ENCODE measurements at places on chromosomes 3 and 15. TPM values are rescaled to one million over a fixed set of nuclear protein-coding genes. Genes with fewer than 3 reads are reported as not detected.

ABTB1 gene
- 10.6 TPM for total RNA-seq

HRH1 gene
- total RNA-seq, result 0.10 TPM

FRMD5 gene
- 0.37 TPM for total RNA-seq

EOMES gene
- 0.14 TPM for total RNA-seq

C3orf70 gene
- total RNA-seq, result not detected

SERPINI1 gene
- 0.76 TPM for total RNA-seq

KCNMB3 gene
- total RNA-seq, result 0.20 TPM

GOLGA8J gene
- total RNA-seq, result not detected

SLC30A4 gene
- total RNA-seq, result 1.2 TPM

CNTN6 gene
- total RNA-seq, result not detected

POPDC2 gene
- 1.5 TPM for total RNA-seq

ARRDC4 gene
- total RNA-seq, result 0.17 TPM

GRCh38 chr15:48175126-48175525 lies 3.0 kb downstream of the MYEF2 start:
- peak; percentile 3 for DNase-seq

DNA sequence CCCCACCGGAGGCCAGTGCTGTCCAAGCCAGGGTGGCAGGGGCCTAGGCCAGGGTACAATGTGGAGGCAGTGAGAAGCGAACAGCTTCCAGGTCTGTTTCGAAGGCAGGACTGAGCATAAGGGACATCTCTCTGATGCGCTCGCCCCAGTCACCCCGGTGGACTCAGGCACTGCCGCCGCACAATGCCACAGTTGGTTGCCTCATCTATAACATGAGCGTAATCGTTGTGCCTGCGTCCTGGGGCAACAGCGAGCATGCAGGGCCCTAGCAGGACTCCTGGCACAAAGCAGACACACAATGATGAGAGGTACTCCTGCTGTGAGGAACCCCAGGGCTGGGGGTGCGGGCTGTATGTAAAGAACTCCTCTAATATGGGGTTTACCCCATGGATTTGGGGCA lies 14.1 kb downstream of the HRH1 start:
- DNase-seq, result no peak

DNA sequence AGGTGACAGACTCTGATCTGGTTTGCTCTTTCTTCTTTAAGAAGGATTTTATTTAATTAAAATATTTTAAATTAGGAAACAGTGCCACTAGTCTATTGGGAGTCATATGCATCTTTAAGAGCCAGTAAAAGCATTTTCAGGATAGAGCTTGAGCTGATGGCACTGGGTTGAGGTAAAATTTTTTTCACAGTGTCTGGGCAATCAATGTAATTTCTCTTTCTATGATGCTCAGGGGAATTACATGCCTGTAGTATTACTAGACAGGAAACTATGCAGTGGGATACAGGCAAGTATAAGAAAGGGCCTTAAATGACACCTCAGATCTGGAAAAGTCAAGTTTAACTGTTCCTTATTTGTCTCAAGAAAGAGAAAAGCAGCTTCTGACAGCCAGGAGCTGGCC lies 76.4 kb downstream of the GAP43 start:
- no peak for DNase-seq

- DNase-seq, result no peak
Observed at GRCh38 chr3:178561239-178561638, 25.0 kb downstream of the KCNMB2 start.

DNA sequence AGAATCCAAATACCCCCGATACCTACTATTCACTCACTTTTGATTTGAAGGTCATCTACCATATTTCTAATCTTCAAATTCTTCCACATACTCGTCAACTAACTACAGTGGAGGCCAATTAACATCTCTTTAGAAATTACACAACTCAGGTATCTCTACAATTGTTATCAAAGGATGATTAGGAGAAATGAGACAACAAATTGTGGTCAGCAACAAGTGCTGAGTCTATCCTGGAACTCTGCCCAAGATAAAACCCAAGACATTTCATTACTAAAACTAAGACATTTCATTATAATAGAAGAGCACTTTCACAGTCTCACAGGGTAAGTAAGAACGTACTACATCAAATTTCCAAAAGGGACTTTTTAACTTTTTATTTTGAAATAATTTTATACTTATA lies 100.0 kb downstream of the TBC1D5 start:
- no peak for DNase-seq

- DNase-seq, result no peak
Observed at GRCh38 chr3:164940745-164941144, 137.6 kb downstream of the SI start.

GRCh38 chr3:46599590-46599989 lies 12.7 kb upstream of the FAM240A start:
- DNase-seq, result no peak

GRCh38 chr15:82306791-82307713 lies 42.2 kb downstream of the GOLGA6L10 start:
- DNase-seq, result no peak

- DNase-seq, result no peak
Observed at GRCh38 chr3:178915365-178915764, 156.2 kb downstream of the ZMAT3 start.

- no peak for DNase-seq
Observed at GRCh38 chr15:38503496-38503895, 49.6 kb downstream of the FAM98B start.

DNA sequence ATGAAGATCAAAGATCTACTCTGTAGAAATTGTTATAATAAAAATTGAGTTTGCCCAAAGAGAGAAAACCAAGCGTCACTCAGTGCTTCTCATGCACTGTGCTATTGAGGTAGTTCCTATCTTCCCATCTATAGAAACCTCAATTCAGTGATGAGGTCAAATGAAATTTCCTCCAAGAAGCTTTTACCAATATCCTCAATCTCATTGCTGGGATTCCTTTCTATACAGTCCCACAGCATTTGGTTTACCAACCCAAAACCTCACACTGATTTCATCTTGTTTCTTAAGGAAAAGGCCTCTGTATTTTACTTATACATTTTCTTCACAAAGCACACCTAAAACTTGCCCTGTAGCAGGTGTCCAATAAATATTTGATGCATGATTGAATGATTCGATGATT lies 147.2 kb downstream of the ALCAM start:
- DNase-seq, result no peak

GRCh38 chr3:188272481-188273372 lies 118.8 kb downstream of the LPP start:
- DNase-seq, result no peak

GRCh38 chr15:59169251-59169708 lies 37.4 kb upstream of the LDHAL6B start:
- no peak for DNase-seq

DNA sequence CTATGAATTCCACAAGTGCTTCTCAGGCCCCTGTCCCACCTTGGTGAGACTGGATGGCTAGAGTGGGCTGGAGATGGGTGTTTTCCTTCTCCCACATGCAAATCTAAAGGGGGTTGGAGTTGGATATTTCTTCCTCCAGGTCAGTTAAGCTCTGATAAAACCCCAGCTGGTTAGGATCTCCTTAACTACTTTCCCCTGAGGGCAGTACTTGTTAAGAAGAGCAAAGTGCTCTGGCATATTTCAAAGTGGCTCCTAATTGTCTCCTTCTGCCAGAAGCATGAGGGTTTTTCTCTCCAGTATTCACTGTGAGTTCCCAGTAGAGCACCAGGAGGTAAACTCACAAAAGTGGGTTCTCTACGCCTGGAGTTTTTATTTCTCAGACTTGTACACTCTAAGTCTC lies 31.4 kb downstream of the COL6A6 start:
- no peak for DNase-seq

GRCh38 chr15:69958496-69959084 lies 139.1 kb downstream of the TLE3 start:
- peak; percentile 16 for DNase-seq

- no peak for DNase-seq
Observed at GRCh38 chr3:16134173-16134928, 40.1 kb upstream of the GALNT15 start.

- no peak for DNase-seq
Observed at GRCh38 chr15:45253330-45253729, 1.3 kb downstream of the SLC28A2 start.

Measured in activated naive CD4-positive, alpha-beta T cell treated with anti-CD3 and anti-CD28 coated beads for 36 hours (primary cell).